ENCODE measurements at places on chromosomes 2 and 18.
A peak's percentile ranks its signal among the peaks of the same experiment; 100 is the strongest.

DNA sequence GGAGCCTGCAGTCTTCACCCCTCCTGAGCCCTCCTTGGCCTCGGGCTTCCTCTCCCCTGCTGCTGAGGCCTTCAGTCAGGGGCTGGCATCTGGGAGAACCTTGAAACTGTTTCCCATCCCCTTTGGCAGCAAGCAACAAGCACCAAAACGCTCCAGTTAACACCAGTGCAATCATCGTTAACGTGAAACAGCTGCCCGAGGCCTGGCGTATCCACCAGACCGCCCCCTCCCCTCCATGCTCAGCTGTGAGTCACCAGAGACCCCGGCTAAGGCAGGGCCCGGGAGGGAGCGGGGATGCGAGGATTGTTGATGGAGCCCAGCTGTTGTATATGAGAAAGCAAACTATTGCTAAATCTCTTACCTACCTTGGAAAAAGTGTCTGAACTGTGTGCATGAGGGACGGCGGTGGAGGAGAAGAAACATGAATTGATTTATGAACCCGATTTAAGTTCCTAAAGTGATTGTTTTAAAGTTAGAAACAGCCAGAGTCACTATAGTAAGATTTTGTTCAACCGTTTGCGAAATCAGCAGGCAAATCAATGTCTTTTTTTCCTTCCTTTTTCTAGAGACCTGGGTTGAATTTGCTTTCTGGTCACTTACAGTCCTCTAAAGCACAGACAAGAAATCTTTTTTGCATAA is 5.2 kb downstream of the ZFP36L2 start:
- DNase-seq = peak; percentile 91

GRCh38 chr18:26546875-26547645 is 1.3 kb downstream of the KCTD1 start:
- no peak for DNase-seq

- DNase-seq = no peak
Observed at GRCh38 chr2:113734185-113734584, 22.3 kb downstream of the SLC35F5 start.

- no peak for DNase-seq
Observed at GRCh38 chr2:54559593-54560145, 103.5 kb downstream of the SPTBN1 start.

GRCh38 chr2:184644685-184645084 is 46.4 kb downstream of the ZNF804A start:
- DNase-seq = peak; percentile 26

GRCh38 chr2:120741571-120742561 is 6.2 kb downstream of the GLI2 start:
- no peak for DNase-seq

DNA sequence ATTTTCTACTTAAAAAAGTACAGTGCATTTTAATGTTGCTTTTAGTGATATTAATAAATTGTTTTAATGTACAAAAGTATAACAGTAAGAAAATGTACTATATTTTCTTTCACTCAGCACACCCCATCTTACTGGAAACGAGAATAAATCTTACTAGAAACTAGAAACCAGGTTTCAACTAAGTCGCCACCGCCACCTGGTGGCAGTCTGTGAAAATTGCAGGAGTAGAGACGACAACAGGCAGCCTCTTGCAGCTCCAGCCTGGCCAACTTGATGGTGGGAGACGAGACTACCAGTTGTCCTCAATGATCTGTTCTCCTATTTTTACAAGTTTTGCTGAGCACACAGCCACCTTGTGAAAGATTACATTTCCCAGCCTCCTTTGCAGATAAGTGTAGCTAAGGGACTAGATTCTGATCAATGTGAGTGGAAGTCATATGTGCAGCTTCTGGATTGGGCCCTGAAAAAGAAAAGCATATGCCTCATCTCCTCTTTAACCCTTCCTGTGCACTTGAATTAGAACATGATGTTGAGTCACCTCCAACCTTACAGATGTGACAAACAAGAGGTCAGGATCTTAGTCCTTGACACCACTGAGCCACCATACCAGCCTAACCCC is 8.7 kb downstream of the OTOF start:
- DNase-seq = peak; percentile 70

GRCh38 chr18:11149441-11150270 is at the start of gene PIEZO2:
TSS of gene PIEZO2 (minus strand) at chr18:11149569. CDS start at chr18:11148588, 981 bp downstream.
- peak; percentile 53 for DNase-seq

DNA sequence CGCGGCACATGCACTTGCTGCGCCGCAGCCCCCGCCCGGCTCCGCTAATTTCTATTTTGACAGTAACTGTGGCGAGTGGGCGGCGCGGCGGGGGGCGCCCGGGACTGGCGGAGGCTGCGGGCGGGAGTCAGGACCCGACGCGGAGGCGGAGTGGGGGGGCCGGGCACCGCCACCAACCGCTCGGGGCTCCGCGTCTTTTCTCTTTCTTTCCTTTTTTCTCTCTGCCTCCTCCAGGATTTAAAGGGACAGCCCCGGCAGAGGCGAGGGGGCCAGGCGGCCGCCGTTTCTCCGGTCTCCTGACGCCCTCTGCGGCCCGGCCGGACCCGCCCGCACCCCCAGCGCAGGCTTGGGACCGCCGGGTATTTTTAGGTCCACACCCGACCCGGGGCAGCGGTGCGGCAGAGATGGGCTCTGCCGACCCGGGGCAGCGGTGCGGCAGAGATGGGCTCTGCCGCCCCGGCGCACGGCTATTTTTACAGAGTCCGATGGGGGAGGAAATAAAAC is 460 bp upstream of the ZBTB7C start:
- peak; percentile 22 for DNase-seq

- no peak for DNase-seq
Observed at GRCh38 chr2:8833853-8834252, 3.6 kb downstream of the KIDINS220 start.

DNA sequence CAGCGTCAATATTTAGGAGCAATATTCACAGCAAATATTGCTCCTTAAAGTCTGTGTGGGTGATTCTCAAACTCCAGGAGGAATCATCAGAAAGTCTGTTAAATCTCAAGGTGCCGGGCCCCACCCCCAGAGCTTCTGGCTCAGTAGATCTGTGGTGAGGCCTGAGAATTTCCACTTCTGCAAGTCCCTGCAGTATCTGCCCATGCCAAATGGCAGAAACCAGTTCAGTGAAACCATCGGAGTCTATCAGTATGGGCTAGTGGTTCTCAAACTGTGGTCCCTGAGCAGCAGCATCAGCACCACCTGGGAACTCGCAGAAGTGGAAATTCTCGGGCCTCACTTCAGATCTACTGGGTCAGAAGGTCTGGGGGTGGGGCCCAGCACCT is 202.9 kb downstream of the SLC4A3 start:
- no peak for DNase-seq

DNA sequence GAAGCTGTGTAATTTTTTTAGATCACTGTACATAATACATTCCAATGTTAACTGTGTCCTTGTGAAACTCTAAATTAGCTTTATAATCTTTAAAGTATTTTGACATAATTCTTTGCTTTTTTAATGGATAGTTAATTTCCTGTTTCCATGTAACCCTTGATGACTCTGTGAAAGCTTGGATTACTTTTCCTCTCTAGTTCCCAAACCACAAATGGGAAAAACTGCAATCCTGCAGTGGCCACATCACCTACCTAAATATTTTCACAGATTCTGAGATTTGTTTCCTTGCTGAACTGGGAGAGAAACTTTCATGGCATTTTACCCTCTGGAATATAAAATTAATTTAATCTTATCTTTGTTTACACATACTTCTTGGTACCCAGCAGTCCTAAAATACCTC is 161.6 kb upstream of the CCDC68 start:
- no peak for DNase-seq

DNA sequence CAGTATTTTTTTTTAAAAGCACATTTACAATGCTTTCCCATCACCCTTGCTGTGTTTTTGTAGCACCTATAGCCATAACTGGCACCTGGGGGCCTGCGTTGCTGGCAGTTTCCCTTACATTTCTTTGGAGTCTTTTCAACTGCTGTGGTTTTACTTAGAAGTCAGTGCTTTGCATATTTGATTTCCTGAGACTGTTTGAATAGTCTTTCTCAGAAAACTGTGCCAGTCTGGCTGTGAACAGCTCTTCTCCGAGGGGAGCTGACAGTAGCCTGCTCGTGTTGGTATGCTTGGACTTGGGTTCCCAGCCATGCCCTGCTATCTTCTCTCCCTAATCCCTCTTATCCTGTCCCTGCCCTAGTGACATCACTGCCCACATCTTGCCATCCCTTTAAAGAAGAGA is 81.5 kb downstream of the DPP4 start:
- no peak for DNase-seq

DNA sequence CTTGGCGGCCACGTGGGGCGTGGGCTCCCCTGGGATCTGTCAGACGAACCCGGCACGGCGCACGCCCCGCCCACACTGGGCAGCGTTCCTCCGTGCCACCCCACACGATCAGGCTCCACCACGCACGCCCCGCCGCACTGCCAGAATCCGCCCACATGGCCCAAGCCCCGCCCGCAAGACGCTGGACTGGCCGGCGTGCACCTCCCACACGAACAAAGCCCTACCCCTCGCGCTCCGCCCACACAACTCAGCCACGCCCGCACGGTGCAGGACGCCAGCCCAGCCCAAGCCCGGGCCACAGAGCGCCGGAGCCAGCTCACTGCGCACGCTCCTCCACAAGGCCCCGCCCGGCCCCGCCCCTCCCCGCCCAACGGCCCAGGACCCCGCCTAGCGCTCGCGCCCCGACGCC is 555 bp downstream of the TMEM18 start:
- DNase-seq = peak; percentile 99

DNA sequence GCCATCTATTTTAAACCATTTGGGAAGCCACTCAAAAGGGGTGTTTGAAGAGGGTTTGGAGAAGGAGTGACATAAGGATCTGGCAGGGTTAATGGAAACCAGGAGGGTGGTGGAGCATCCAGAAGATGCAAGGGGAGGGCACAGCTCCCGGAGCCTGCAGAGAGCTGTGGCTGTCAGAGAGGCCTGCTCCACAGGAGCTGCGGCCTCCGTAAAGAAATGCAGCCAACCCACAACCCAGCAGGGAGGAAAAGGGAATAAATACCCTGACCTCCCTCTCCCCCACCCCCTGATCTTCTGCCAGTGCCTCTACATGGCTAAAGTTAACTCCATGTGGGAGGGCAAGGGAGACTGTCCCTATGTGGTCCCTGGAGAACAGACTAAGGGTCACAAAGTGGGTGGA is 567.1 kb upstream of the POU3F3 start:
- DNase-seq = no peak

- no peak for DNase-seq
Observed at GRCh38 chr2:10770956-10771750, 41.4 kb downstream of the PDIA6 start.

DNA sequence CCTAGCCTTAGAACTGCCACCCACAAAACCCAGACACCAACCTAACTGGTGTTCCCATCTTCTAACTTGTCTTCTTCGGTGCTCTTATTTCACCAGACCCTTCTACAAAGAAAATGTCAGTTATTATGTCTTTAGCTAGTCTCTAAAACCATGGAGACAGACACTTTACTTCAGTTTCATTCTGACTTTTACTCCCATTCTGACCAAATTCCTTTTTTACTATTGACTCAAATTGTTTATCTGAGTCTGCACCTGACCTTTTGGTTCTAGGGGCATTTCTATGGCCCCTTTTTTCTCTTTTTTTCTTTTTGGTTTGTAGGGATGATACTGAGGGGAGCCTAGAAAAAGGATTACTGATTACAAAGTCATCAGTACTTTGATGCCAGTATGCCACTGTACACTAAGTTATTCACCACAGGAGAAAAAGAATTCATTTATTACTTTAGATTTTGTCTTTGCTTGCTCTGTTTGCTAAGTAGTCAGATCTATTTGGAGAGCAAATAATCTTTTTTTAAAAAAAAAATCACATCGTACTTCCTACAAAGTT is 6.8 kb upstream of the SLC1A4 start:
- no peak for DNase-seq

- no peak for DNase-seq
Observed at GRCh38 chr2:66851449-66851872, 416.5 kb downstream of the MEIS1 start.

GRCh38 chr2:217877866-217878265 is 124.9 kb downstream of the TNS1 start:
- DNase-seq = no peak

- no peak for DNase-seq
Observed at GRCh38 chr18:76994086-76994654, 138.4 kb downstream of the MBP start.

DNA sequence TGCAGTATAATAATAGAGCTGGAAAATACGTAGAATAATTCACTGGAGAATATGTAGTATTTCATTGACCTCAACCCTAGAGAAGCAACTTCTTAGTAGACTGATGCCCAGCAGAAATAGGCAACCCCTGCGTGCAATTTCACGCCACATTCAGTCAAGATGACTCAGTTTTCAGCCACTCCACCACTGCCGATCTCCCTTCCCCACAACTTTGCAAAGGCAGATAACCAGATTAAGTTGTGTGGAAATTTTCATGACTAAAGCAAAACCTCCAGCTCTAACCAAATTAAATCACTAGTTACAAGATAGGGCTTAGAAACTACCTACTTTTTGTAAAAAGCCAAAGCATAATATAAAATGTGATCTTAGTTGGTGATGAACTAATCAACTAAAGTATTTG is 63.3 kb upstream of the STK17B start:
- no peak for DNase-seq

- peak; percentile 44 for DNase-seq
Observed at GRCh38 chr2:29923110-29923721, 1.8 kb upstream of the ALK start.

Measured in NCI-H2171 treated with DMSO at 0.1 percent for 48 hours (cell line).